ENCODE measurements at places on chromosomes 16 and 17.

DNA sequence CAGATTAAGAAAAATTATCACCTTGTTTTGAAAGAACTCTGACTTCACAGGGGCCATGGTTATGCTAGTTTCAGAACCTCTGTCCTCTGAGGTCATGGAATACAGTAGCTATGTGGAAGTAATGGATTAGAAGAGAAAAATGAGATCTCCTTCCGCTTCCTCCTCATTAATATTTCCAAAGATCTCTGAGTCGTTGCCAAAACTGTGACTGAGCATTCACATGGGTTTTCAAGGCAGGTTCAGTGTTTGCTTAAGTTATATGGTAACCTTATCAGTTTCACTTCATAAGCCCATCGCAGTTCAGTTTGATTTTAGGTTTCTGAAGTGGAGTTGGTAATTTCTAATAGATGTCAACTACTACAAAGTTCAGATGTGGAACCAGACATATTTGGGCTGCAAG, 321.2 kb upstream of the SOX9 start:
- DNase-seq = no peak

GRCh38 chr17:82524540-82524939, 5.0 kb downstream of the FOXK2 start:
- no peak for DNase-seq

DNA sequence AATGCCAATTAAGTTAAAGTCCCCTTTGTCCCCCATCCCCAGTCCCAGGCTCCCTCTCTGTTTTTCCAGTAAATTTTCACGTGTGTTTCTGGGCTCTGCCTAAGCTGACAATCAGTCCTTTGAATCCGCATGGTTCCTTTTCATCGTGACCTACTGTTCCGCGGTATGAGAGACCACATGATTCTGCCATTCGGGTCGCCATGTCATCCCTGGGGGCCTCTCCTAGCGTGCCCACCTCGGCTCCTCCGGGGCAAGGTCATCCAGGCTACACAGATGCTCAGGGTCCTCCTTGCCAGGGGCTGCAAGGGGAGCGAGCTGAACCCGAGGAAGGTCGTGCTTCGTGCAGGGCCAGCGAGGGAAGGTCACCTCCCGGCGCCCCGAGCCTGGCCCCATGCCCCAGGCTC, 157.6 kb downstream of the RAB11FIP4 start:
- no peak for DNase-seq

GRCh38 chr16:2196162-2196980, at the start of gene CASKIN1:
Gene CASKIN1 (minus strand): TSS chr16:2196605. CDS start chr16:2196432, 173 bp downstream.
- no peak for DNase-seq

GRCh38 chr16:58793366-58793765, 59.2 kb upstream of the GOT2 start:
- no peak for DNase-seq

- no peak for DNase-seq
Observed at GRCh38 chr16:608019-608418, 18.2 kb downstream of the RAB40C start.

DNA sequence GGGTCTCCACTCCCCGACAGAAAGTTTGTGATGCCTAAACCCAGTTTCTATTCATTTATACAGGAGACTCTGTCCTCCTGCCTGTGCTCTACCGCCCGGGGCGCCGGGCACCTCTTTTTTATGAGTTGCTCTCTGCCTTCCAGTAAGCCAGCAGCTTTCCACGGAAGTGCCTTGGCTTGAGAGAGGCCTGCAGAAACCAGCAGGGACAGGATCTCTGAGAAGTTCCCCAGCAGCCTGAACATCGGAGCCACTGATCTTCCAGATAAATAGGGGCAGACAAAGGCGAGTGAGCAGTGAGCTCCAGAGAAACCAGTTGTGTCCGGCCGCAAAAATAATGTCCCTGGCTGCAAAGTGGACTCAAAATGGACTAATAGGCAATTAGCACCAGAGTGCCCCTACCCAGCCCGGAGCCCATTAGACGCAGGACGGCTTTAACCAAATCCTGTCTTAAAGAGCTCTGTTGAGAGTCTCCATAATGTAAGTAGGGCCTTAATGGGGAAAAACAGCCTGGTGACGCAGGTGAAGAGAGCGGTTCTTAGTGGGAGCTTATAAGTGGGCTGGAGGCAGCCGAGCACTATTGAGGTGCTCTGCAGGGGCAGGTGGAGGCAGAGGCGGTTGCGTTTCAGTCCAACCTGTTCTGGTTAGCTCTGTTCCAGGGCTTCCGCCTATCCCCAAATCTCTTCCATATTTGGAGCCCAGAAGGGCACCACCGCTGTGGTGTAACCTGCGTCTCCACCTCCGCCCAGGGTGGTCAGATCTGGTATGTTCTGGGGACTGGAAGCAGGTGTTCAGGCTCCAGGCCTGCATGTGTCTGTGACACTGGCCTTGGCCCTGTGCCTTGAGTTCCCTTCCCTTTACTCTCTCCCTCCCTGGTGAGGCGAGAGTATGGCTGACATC, 74.1 kb downstream of the NT5M start:
- no peak for DNase-seq

DNA sequence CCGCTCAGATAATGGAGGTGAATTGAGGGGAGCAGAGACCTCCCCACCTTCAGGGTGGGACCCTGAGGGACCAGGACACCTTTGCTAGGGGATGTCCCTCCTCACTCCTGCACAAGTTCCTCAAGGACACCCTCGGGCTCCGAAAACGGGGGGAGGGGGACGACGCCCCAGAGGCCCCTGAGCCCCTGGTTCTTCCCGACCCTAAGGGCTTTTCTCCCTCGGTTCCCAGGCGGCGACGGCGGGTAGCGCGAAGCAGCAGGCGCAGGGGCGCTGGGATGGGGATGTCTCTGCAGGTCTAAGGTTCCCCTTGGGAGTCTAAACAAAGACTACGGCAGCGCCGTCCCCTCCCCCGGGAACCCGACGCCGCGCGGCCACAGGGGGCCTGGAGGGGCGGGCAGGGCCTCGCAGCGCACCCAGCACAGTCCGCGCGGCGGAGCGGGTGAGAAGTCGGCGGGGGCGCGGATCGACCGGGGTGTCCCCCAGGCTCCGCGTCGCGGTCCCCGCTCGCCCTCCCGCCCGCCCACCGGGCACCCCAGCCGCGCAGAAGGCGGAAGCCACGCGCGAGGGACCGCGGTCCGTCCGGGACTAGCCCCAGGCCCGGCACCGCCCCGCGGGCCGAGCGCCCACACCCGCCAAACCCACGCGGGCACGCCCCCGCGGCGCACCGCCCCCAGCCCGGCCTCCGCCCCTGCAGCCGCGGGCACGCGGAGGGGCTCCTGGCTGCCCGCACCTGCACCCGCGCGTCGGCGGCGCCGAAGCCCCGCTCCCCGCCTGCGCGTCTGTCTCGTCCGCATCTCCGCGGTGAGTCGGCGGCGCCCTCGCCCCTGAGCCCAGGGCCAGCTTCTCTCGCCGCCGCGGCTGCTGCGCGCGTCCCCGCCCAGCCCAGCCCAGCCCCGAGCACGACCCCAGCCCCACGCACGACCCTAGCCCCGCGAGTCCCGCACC, 36.7 kb upstream of the NDRG4 start:
- no peak for DNase-seq

DNA sequence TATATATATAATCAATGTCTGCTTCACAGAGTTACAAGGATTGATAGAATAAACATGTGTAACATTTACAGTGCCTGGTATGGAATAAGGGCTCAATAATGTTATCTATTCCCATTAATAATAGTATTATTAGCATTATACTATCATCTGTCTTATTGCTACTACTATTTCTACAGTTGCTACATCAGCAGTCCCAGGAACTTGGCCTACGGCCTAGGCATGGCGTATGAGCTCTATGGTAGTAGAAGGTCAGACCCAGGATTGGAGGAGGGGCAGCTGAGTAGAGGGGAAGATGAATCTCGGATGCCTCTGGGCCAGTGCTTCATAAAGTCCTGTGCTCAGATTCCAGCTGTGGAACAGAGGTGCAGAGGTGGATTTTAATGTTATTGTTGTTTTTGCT, 146.3 kb upstream of the TBX2 start:
- DNase-seq = no peak

DNA sequence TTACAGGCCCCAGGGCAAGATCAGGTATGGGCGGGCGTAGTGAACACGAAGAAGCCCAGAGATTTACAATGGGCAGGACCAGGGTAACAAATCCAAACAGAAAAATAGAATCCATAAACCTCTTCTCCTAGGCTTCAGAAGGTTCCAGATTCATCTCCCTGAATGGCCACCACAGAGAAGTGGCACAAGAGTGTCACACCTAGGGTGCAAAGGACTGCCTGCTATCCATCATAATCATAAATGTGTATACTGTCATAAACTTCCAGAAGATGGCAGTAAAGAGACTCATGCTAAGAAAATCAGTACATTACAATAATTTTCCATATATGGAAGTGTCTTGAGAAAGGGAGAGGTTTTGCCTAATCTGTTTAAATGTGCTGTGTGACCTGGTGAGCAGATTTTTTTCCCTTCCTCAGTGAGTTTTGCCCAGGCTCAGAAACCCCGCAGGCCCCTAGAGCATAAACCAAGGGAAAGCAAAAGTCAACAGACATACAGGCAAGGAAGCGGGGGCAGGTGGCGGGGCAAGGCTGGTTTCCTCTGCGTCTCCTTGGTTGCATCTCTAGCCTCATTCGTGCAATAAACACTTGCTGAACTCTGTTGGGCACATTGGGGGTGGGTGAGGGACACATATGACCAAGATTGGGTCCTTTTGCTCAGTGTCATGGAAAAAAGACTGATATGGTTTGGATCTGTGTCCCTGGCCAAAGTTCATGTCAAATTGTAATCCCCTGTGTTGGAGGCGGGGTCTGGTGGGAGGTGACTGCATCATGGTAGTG, 92.0 kb upstream of the CDH5 start:
- no peak for DNase-seq

DNA sequence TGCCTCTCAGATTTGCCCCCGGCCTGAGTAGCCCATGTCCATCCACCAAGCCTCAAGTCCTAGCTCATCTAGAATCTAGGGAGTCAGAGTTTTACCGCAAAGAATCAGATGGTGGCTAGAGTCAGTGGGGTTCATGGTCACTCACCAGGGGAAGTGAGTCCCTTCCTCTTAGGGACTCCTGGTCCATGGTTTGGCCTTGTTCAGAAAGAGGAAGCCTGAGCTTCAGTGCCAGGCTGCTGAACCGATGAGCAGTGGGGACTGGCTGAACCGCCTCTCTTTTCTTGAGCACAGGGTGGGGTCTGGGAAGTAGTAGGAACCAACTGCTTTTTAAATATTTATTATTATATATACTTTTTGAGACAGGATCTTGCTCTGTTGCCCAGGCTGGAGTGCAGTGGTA, 160.3 kb downstream of the NTN1 start:
- no peak for DNase-seq

DNA sequence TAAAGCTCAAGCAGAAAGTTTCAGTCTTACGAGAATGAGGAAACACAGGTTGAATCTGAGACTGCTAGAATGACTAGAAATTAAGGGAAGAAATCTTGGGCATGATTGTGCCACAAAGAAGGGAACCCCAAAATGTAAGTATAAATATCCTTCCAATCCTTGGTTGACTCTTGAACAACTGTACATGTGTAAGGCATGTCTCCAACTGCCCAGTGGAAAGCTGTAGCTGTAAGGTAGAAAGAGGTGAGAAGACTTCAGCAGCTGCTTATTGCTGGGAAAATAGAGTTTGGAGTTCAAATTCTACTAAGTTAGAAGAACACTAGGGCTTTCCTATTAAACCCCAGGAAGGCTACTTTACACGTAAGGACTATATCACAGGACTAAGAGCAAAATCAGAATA, 59.7 kb upstream of the NACA2 start:
- no peak for DNase-seq

- no peak for DNase-seq
Observed at GRCh38 chr16:46673320-46674013, 15.5 kb downstream of the VPS35 start.

DNA sequence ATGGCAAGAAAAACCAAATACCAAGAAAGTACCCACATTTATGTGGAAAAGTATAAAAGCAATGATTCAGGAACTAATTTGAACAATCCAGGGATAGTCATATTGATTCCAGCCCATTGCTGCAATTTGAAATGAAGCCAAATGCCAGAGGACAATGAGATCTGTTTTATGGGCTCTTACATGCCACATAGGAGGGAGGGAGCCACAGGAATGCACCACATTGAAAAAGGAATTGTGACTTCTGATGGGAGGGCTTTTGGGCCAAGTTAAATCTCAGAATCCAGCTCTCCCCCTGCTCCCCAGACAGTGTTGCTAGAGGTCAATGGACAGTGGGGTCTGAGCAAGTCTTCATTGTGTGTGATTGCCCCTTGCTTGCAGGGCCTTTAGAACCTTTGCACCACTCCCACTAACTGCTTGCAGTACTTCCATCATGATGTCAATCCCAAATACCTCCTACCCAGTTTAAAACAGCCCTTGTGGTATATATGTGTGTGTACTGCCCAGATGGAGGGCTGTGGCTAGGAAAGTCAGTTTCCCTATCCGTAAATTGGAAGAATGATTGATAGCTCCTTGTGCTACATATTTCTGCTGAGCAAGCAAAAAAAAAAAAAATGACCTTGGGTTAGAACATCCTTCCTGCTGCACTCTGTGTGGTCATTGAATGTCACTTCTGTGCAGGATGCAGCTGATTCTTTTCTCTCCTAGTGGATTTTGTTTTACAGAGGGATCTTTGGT, 406.8 kb downstream of the UTP18 start:
- no peak for DNase-seq

DNA sequence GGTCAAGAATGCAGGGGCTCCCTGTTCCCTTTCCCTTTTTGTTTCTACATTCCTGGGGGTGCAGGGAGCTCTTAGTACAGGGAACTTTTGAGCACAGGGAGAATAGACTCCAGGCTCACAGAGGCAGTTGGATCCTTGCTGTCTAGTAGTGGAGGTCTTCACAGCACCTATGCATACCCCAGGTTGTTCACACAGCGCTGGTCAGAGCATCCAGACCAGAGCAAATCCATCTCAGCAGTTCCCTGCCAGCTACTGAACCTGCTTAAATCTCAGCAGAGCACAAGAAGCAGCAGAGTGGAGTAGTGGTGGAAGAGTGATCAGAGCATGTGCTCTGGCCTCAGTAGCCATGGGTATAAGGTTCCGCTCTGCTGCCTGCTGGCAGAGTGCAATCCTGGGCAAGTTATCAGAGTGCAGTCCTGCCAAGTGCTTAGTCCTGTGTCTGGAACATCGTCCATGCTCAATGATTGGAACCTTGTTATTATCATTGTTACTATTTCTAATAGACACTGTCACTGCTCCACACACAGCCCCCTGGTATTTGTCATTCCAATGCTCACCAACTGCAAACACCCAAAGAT, 220.4 kb downstream of the CBLN1 start:
- DNase-seq = no peak

GRCh38 chr17:53454337-53454736, 368.4 kb upstream of the KIF2B start:
- no peak for DNase-seq

GRCh38 chr17:77724876-77725615, 233.5 kb upstream of the TNRC6C start:
- no peak for DNase-seq

- DNase-seq = no peak
Observed at GRCh38 chr17:63024716-63025115, 58.7 kb downstream of the TANC2 start.

- DNase-seq = no peak
Observed at GRCh38 chr17:7130621-7131422, 16.2 kb upstream of the ASGR2 start.

All from NCI-H1048 (cell line).